ENCODE measurements at places on chromosomes 2 and 18.
A peak's percentile ranks its signal among the peaks of the same experiment; 100 is the strongest.

- DNase-seq: no peak
Measured at GRCh38 chr18:39732918-39733317, 2167.3 kb upstream of the CELF4 start.

- peak; percentile 89 for DNase-seq
Measured at GRCh38 chr2:98455494-98455976, 10.9 kb downstream of the INPP4A start.

- no peak for DNase-seq
Measured at GRCh38 chr18:79545736-79546171, 133.8 kb upstream of the CTDP1 start.

- no peak for DNase-seq
Measured at GRCh38 chr2:86323273-86324021, 14.0 kb downstream of the REEP1 start.

All from suppressor macrophage (primary cell).